ENCODE measurements at places on chromosomes 16 and 17.

GRCh38 chr17:79070266-79070880 is 4.3 kb upstream of the ENGASE start:
- no peak for DNase-seq

GRCh38 chr16:2028620-2029220 is 2.0 kb downstream of the NHERF2 start:
- DNase-seq: no peak

DNA sequence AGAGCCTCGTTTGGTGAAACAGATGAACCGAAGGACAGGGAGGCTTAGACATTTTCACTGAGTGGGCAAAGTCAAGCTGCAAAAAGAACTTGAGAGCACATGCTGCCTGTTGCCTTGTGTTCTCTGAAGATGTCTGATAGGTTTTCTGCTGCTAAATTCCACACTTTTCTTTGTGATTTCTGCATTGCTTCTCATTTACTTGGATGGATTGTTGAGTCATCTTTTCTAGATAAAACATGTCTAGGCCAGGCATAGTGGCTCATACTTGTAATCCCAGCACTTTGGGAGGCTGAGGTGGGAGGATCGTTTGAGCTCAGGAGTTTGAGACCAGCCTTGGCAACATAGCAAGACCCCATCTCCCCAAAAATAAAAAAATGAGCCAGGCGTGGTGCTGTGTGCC is 80.4 kb upstream of the CLEC18A start:
- DNase-seq: no peak

DNA sequence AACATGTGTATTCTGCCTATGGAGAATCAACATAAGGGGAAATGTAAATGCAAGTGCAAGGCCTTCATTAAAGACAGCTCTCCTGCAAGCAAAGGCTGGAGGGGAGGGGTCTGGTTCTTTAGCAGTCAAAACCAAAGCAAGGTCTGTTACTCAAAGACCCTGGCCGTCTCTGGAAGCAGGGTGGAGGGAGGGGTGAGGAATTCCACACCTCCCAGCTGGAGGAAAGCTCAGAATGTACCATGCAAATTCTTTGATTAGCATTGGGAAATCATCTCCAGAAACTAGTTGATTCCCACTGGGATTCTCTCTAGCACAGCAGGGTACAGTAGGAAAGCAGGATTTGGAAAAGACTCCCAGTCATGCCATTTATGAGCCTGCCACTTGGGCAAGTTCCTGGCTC is 77.3 kb upstream of the ASIC2 start:
- DNase-seq: no peak

GRCh38 chr16:16108759-16109158 is 114.5 kb downstream of the ABCC6 start:
- DNase-seq: no peak

DNA sequence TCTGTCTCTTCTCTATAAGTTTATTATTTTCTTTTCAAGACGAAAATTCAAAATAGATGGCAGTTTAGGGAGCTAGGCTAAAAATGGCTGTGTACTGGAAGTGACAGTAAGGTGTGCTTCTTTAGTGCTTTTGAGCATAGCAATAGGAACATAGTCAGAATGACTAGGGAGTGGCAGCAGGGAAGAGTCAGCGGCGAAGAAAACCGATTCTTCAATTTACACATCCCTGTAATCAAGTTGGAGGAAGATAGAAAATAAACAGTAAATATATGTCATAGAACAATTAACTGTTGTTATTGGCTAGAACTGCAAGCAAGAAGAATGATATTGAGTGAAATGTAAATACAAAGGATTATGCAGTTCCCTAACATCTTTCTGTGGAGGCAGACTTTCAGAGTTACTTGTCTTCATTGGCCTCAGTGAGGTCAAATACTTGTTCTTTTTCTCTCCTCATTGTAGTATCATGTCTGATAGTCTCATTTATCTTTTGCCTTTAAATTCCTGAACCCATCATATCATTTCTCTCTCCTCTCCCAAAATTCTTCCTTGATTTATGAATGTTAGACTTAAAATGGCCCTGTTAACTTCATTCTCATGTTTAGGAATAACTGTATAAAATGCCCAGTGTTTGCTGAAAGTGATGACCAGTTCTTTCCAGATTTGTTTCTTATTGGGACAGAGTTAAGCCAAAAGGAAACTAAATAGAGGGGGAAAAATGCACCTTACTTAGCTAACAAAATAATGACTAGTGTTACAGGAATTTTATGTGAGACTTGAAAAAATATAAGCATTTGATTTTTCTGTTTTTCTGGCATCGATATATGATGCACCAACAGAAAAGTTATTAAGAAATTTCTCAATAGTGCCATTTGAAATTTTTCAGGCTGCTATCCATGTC is 211.4 kb downstream of the BCAS3 start:
- no peak for DNase-seq

DNA sequence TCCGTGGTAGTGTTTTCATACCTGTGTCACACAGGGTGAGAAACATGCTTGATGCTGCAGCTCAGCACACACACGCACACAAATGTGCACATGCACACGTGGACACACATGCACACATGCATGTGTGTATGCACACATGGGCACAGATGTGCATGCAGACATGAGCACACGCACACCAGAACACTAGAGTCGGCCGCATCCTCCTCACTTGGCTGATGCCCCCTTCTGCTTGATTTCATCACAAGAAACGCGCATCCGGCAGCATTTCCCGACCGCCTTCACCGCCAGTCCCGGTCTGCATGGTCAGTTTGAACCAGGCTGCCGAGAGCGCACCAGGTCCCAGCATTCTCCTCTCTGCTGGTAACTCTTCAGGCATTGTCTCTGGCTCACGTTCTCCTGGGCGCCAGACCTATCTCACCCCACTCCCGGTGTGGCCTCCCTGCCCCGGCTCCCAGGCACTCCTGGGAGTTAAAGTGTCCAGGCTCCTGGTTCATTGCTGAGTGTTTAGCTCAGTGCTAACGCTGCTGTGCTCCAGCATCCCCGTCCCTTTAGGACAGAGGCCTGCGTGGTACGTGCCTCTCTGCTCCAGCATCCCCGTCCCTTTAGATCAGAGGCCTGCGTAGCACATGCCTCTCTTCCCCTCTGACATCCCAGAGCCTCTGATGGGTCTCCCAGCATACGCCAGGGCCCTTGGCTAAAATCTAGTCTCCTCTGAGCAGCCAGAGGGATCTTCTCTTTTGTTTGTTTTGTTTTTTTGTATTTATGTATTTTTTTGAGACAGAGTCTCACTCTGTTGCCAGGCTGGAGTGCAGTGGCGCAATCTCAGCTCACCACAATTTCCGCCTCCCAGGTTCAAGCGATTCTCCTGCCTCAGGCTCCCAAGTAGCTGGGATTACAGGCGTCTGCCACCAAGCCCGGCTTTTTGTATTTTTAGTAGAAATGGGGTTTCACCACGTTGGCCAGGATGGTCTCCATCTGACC is 16.0 kb downstream of the BAIAP2 start:
- no peak for DNase-seq

GRCh38 chr17:35213412-35213940 is 19.3 kb upstream of the SLC35G3 start:
- no peak for DNase-seq

- DNase-seq: no peak
Observed at GRCh38 chr16:8801701-8802100, 4.1 kb downstream of the PMM2 start.

GRCh38 chr17:7835814-7836595 is 2.0 kb downstream of the KDM6B start:
- no peak for DNase-seq

- DNase-seq: no peak
Observed at GRCh38 chr17:69695646-69696045, 281.1 kb downstream of the MAP2K6 start.

- no peak for DNase-seq
Observed at GRCh38 chr16:82093666-82094300, 58.7 kb downstream of the HSD17B2 start.

DNA sequence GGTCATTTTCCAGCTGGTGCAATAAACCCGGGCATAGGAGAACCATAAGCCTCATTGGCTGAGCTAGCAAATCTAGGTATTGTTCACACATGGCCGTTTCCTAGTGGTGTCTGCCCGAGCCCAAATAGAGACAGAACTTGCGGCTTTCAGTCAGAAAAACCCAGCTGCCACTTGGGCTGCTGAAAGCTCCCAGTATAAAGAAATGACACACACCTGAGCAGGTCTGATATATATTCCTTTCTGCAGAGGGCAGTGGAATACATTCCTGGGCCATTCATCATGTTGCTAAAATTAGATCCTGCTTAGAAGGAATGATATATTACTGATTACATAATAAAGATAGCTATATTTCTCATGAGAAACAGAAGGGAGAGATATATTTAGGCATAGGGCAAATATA is 83.9 kb upstream of the IRX5 start:
- DNase-seq: no peak

GRCh38 chr17:61731330-61731729 is 132.0 kb downstream of the BRIP1 start:
- no peak for DNase-seq

- no peak for DNase-seq
Observed at GRCh38 chr16:86882586-86883280, 304.4 kb downstream of the FOXL1 start.

DNA sequence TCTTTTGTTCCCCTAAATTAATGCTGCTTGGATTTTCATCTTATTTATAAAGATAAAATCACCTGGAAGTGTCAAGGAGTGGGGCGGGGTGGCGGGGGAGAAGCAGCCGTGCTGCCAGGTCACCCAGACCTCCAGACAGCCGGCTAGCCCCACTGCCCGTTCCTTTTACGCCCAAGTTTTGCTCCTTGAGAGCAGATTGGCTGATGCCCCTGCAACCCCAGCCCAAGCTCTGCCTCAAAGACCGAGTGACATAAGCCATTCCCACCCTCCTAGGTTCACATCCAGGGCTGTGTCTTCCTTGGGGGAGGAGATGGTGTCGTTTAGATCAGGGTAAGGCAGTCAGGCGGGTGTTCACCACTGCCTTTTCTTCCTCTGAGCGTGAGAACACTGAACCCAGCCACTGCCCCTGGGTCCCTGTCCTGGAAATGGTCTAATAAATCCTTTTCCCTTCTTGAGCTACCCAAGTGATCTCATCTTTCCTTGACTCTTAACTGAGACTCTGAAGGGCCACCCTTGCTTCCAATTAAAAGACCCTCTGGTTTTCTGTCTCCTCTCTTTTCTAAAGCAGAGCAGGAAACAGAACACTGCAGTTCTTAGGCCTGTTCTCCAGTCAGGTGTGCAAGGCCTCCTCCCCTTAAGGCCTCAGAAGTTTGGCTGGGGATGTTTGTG is 5.7 kb downstream of the PDF start:
- no peak for DNase-seq

DNA sequence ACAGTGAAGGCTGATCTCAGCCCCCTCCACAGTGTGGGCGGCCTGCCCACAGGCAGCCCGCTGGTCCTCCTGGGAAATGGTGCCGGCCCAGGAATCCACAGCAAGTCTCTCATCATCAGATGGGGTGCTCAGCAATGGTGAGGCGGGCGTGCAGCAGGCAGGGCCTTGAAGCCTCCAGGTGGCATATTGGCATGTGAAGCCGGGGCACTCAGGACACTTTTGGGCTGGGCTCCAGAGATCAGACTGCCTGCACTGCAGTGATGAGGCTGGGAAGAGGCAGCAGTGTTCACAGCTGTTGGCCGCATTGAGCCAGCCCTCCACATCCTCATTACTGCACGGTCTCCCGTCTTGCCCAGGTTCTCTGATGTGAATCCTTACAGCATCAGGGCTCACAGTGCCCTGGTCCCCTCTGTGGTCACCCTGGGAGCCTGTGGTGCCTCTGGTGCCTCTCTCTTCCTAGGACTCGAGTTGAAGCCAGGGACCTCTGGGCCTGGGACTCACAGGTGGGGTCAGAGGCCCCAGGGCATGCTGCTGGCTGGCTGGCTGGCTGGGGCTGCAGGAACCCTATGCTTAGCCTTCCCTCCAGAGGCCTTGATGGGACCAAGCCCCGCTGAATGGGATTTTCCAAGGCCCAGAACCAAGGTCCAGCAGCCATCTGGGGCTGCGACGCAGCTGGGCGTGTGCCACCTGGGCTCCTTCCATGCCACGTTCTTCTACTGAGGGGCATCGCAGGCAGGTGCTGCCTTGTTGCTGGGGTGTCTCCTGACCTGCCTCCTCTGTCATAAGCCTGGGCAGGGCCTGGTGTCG is 48.6 kb downstream of the TNFRSF13B start:
- DNase-seq: no peak

DNA sequence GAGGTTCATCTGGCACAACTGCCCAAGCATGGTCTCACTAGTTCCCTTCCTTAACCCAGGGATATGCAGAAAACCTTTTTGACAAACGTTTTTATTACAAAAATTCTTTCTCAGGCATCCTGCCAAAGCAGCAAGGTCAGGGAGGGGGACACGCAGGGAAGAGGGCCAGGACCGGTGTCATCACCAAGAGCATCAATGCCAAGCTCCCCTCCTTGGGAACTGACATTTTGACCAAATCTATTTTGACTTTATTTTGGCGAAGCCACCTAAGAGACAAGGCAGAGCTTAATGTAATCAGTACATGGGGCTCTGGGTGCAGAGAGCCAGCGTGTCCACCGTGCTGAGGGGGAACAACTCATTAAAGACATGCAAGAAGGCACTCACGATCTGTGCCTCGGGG is 265.2 kb downstream of the CBLN1 start:
- no peak for DNase-seq

DNA sequence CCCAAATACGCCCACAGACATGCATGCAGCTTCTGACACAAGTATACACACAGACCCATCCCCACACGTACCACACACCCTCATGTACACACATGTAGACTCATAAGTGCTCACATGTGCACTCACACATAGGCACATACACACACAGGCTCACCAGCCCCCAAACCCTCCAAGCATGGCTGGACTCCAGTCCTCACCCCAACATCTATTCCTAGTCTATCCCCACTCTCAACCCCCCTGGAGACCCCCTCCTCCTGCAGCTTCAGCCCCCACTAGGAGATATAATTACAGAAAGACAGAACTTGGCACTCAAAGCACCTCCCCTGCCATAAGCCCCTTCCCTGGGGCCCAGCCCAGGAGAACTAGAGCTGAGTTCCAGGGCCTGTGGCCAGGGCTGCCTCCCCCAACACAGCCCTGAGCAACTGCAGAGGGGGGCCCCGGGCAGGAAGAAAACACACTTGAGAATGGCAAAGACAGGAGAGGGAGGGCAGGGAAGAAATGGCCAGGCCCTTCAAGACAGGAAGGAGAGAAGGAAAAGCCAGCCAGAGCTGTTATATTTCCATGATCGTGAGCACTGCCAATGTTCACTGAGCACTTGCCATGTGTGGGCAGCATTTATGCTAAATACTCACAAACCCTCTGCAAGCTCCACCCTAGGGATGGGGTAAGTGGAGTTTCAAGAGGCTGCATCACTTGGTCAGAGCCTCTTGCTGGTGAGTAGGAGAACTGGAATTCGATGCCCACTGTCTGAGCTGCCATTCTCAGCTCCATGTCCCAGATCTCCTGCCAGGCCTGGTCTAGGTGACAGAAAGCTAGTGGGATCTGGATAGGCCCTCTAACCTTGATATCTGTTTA is 224.5 kb downstream of the ZNF423 start:
- DNase-seq: no peak

DNA sequence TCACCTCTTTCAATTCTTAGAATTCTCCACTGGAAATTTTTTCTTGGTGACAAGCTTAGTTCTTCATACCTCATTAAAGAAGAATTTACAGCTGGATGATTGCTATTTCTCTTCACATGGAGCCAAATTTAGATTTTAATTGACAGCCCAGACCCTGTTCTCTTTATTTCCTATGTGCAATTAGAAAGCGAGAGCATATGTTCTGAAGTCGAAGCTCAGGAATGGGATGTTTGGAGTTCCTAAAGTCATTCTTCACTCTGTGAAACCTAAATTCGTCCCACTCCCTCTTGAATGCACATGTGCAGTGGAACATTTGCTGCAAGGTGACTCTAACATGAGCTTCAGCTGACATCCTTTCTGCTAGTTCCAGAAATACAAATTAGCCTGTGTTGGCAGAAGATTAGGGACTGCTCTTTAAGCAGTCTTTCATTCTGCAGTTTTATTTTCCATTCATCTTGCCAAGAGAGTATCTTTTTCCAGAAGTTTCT is 129.3 kb upstream of the KCNJ16 start:
- no peak for DNase-seq

All from AML-193 (cell line).